ENCODE measurements at places on chromosomes 12 and 14.

DNA sequence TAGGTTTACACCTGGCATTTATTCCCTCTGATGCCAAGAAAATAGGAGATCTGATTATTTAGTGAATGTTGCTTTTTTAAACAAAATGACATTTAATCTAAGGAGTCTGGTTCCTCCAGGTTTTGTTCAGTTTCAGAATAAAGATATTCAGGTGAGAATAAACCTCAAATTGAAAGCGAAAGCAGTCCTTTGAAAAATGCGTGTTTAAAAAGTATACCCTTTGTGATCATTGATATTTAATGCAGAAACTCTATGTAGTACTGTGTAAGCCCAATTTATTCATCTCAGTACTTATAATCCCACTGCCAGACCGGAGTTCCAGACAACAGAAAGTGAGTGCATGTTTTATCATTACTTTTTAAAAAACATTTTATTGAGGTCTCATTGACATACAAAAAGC, 210.2 kb downstream of the KCNC2 start:
- no peak for DNase-seq

- no peak for DNase-seq
Measured at GRCh38 chr12:72974954-72975555, 702.9 kb downstream of the TRHDE start.

GRCh38 chr12:50309950-50310349, 26.6 kb upstream of the LIMA1 start:
- no peak for DNase-seq

DNA sequence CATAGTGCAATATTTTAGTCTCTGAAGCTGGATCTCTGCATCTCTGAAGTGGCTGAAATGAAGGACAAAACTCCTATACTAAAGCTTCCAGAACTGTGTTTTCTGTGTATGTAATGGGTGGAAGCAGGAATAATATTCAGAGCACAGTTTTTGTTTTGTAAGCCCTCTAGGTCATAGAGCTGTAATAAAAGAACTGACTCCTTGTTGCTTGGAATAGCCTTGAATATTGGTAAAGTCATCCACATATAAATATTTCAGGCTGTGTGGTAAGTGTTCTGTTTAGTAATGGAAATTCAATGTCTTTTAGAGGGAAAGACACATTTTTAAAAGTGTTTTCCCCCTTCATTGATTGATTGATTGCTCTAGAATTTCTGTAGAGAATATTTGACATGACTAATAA, 18.2 kb upstream of the AKAP6 start:
- DNase-seq, result no peak

DNA sequence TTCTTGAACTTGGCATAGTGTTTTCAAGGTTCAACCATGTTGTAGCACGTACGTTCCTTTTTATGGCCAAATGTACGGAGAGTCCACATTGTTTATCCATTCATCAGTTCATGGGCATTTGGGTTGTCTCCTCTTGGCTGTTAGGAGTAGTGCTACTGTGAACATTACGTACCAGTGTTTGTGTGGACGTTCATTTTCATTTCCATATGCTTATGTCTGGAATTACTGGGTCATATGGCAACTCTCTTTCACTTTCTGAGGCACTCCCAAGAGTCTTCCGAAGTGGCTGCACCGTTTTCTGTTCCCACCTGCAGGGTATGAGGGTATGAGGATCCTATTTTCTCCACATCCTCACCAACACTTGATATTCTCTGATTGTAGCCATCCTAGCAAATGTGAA, 49.1 kb upstream of the TSPAN9 start:
- no peak for DNase-seq

- DNase-seq, result no peak
Measured at GRCh38 chr12:57896434-57897201, 44.7 kb upstream of the ATP23 start.

DNA sequence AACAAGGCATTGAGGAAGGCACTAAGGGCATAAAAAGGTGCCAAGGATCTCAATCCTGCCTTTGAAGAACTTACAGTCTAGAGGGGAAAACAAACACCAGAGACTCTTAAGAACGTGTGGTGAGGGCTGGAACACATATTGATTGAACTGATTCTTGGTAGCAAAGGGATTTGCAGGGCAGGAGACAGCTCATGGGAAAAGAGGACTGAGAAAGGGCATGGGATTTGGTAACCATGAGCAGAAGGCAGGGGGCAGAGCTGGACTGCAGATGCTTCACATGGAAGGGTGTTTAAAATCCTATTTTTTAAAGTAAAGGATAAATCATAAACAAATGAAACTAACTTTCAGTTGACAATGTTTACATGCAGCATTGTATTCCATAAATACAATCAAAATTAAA, 203.1 kb downstream of the ITPR2 start:
- no peak for DNase-seq

DNA sequence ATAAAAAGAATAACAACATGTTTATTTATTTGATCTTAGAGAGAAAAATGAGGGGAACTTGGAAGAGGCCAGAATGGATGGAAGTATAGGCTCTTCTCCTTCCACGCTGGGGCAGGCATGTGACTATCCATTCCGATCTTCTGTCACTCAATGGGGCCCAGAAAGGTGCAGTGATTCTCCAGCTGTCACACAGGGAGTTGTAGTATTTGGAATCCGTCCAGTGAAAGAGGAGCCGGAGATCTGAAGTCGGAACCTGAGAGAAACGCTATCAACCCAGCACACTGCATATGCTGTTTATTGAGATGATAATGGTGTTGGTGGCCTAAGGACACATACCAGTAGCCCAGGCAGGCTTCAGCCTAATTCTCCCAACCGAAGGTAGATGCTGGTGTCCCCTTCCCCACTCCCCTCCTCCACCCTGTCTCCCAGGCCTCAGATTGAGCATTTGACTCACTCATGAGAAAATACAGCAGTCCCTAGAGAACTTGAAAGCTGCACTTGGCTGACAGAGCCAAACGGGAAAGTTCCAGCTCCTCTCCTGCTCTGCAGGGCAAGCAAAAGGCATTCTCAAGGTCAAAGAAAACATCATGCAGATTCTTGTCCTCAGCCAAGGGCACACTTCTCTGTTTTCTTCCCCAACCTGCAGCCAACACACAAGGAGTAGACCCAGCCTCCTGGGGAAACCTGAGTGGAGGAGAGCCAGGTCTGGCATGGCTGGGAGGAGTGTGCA, 100.4 kb downstream of the IRF2BPL start:
- no peak for DNase-seq

- peak; percentile 45 for DNase-seq
Measured at GRCh38 chr12:1373901-1374735, 220.3 kb downstream of the FBXL14 start.

GRCh38 chr14:98290596-98290995, 981.4 kb downstream of the BCL11B start:
- DNase-seq, result no peak

DNA sequence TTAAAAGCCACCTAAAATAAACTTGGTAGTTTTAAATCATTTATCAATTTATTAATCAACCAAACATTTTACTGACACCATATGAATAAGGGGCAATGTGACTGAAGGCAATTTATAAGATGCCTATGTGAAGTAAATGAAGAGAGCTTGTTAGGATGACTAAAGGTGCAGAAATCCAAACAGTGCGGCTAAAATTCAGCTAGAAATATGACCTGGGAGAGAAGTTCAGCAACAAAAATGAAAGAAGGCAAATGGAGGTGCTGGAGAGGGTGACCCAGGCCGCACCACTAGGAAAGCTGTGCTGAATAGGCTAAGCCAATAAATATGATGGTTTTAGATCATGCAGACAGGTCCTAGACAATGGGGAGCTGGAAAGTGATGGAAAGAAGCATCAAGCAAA, 403.7 kb downstream of the BTG1 start:
- no peak for DNase-seq

DNA sequence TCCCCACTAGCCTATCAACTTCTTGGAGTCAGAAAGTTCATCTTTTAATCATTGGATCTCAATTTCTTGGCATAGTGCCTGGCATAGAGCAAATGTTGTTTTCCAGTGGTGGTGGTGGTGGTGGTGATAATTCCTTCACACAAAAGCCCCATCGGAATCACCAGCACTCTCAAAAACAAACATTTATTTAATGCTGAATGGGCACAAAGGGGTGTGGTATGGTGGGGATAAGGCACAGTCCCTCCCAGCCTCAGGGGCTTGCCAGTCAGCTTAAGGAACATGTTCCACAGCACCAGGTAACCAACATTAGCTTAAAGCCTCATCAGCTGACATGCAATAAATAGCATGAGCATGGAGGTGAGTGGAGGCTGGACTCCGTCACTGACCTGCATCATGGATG, 56.6 kb downstream of the KCNK10 start:
- no peak for DNase-seq

DNA sequence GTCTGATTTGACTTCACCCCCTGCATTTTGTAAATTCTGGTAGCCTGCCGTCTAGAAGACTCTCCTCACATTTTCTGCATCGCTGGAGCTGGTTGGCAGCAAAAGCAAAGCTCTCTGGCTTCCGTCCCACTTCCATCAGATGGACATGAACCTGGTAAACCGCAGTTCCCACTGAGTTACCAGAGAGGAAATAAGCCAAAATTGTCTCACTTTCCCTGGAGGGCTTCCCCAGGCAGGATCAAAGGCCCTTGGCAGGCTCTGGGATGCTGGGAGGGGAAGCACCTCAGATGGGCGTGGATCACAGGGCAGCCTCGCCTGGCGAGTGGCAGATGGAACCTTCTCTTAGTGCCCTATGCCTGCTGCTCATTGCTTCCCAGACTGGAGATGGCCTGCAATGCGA, 243.5 kb downstream of the TMEM132C start:
- no peak for DNase-seq

DNA sequence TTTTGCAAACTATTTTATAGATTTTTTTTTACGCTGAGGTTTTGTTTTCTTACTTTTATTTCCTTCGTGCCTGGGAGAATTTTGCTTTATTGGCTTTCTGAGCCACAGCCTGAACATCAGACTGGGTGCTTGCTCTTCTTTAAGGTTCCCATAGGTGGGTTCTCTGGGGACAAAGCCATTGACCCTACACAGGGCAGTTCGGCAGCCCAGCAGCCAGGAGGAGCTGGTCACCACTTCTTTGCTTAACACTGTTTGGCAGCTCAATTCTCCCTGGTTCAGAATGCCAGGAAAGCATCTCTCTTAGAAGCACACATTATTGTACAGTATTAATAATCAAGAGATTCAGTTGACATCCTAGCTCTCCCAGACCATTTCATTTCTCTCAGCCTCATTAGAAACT, 140.8 kb upstream of the NEDD1 start:
- no peak for DNase-seq

- DNase-seq, result peak; percentile 37
Measured at GRCh38 chr12:92561543-92561899, 141.3 kb upstream of the PLEKHG7 start.

- no peak for DNase-seq
Measured at GRCh38 chr12:45389426-45389825, 173.5 kb downstream of the ANO6 start.

- DNase-seq, result no peak
Measured at GRCh38 chr12:116055895-116056607, 221.4 kb downstream of the MED13L start.

DNA sequence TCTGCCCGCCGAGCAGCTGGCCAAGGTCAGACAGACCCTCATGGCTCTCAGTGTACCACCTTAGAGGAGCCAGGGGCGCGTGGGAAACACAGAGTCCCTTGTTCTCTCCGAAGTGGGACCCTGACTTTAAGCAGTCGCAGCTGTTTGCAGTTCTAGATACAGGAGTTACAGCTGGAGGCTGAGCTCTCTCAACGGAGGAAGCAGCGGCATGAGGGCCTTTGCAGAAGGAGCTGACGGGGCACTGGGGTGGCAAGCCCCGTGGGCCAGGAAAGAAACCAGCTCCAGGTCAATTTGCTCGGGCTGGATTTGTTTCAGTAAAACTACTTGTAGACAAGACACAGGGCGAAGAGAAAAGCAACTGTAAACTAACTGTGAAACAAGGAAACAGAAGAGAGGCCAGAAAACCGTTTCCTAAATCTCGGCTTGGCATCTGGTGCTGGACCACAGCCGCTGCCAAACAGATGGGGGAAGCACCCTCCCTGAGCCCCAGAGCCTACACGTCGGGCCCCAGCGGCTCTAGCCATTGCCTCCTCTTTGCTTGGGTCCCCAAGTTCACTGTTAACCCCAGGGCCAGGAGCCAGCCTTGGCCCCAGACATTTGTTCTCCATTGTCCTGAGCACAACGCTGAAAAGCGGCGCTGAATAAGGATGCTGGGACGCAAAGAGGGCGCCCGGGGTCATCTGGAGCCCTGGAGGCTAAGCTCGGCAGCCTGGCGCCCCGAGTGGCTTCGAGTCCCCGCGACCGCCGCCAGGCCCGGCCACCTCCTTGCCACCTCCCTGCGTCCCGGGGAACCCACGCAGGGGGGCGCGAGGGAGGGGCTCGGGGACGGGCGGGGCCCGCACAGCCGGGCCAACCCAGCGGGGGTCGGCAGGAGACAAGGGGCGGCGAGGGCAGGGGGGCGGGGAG, 914 bp upstream of the PACS2 start:
- DNase-seq, result no peak

DNA sequence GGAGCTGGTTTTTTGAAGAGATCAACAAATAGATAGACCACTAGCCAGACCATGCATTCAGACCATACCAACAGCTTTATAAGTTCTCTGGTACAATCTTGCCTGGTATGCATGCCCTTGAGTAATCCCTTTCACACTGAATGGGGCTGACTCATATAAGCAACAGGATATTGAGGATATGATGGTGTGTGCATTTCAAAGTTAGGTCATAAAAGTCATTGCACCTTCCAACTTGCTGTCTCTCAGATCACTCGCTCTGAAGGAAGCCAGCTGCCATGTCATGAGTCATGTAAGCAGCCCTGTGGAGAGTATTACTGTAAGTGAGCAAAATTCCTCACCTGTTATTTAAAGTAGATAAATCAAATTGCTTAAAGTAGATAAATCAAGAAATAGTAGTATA, 45.0 kb upstream of the OR6J1 start:
- peak; percentile 11 for DNase-seq

GRCh38 chr12:120444676-120445075, 1.5 kb downstream of the TRIAP1 start:
- DNase-seq, result no peak

DNA sequence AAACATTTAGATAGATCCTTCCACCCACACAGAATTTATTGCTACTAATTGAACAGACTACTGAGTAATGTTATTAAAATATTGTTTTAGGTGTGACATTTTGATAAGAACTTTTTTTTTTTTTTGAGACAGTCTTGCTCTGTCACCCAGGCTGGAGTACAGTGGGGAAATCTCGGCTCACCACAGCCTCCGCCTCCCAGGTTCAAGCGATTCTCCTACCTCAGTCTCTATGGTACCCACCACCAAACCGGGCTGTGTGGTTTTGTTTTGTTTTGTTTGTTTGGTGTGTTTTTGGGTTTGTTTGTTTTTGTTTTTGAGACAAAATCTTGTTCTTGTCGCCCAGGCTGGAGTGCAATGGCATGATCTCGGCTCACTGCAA, 40.9 kb downstream of the COX16 start:
- DNase-seq, result no peak

DNA sequence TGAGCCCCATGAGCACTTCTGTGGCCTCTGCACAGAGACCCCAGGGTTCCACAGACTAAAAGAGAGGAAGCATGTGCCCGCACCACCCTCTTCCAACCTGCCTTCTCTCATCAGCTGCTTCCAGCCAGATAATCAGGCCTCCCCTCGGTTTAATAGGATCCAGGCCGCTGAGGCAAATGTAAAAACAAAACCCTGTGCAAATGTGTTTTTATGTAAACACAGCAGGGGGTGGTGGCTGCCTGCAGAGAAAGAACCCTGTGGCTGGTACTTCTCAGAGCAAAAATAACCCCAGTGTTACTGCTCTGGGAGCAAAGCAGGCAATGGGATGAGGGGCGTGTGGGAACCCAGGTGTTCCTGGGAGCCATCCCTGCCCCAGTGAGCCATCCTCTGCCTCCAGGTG, 46.2 kb downstream of the WSCD2 start:
- DNase-seq, result peak; percentile 24

- DNase-seq, result no peak
Measured at GRCh38 chr12:3048540-3048939, 28.6 kb upstream of the TSPAN9 start.

All from brain pericyte (primary cell).